Activated T-helper 1 cell treated with anti-CD3 and anti-CD28 coated beads, Interleukin-12 subunit alpha, Interleukin-12 subunit beta, Interleukin-2, Interleukin-4 antibody, amounts not matched to agents 30 ng/mL and 10 ng/mL and 1 ng/mL, durations not matched to agents 14 hours and 24 hours and 36 hours (primary cell): ENCODE measurements at places on chromosomes 7 and 10. TPM values are rescaled to one million over a fixed set of nuclear protein-coding genes. Genes with fewer than 3 reads are reported as not detected.

GRCh38 chr10:13801907-13802288 is 215.1 kb downstream of the PRPF18 start:
- H3K4me3 ChIP-seq, result no peak overlapping the region
- H3K27ac ChIP-seq, result no peak overlapping the region
- peaks cover 13% of the 10 kb centered on the region for H3K27me3 ChIP-seq
- H3K36me3 ChIP-seq, result no peaks in the 10 kb centered on the region

Gene LRRC17
- 0.17 TPM in 1 of 2 replicates, not detected in the other for total RNA-seq

Gene SYCE1
- 0.24 and 0.34 TPM in 2 replicates for total RNA-seq

Gene FXYD4
- total RNA-seq, result 0.44 TPM in 1 of 2 replicates, not detected in the other

Gene MORN4
- total RNA-seq, result 1.9 TPM in 2 replicates

DNA sequence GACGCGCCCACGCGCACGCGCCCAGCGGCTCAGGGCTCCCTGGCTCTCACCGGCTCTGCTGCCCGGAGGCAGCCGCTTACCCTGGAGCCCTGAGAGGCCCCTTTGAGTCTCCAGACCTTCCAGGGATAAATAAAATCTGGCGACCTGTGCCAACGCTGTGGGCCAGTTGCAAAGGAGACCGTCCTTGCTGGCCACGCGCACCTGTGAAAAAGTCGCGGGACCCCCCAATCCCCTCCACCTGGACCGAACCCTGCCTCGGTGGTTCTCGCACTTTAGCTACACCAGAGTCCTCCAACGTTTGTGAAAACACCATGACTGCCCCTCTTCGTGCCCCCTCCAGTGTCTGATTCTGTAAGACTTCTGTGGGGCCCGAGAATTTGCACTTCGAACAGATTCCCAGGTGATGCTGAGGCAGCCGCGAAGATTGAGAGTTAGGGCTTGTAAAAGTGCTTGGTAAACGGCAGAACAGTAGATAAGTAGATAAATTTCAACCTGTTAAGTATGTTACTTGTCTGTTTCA is 102.4 kb upstream of the SVIL start:
- no peak overlapping the region for H3K27ac ChIP-seq
- peaks cover 10% of the 10 kb centered on the region for H3K4me1 ChIP-seq
- peaks cover 54% of the 10 kb centered on the region for H3K27me3 ChIP-seq
- H3K4me3 ChIP-seq, result peak overlapping the region; percentile 56
- no peak for DNase-seq
